Naive thymus-derived CD8-positive, alpha-beta T cell (primary cell): ENCODE measurements at places on chromosomes 1 and 21. TPM values are rescaled to one million over a fixed set of nuclear protein-coding genes. Genes with fewer than 3 reads are reported as not detected.
A peak's percentile ranks its signal among the peaks of the same experiment; 100 is the strongest.

The CD1E gene
- not detected for total RNA-seq

The HSPA6 gene
- 3.6 TPM for total RNA-seq

- DNase-seq = no peak
Observed at GRCh38 chr21:38284216-38284615, 27.4 kb downstream of the KCNJ15 start.

GRCh38 chr1:192566657-192567056 lies 8.9 kb upstream of the RGS1 start:
- no peak for DNase-seq

- no peak for DNase-seq
Observed at GRCh38 chr1:33930346-33931110, 66.6 kb downstream of the HMGB4 start.

- no peak for DNase-seq
Observed at GRCh38 chr1:184020855-184021254, 16.7 kb downstream of the COLGALT2 start.

GRCh38 chr1:28249866-28250295 lies 9.4 kb upstream of the SESN2 start:
- DNase-seq = no peak

The RIPK4 gene
- 1.0 TPM for total RNA-seq

The EXO1 gene
- not detected for total RNA-seq

DNA sequence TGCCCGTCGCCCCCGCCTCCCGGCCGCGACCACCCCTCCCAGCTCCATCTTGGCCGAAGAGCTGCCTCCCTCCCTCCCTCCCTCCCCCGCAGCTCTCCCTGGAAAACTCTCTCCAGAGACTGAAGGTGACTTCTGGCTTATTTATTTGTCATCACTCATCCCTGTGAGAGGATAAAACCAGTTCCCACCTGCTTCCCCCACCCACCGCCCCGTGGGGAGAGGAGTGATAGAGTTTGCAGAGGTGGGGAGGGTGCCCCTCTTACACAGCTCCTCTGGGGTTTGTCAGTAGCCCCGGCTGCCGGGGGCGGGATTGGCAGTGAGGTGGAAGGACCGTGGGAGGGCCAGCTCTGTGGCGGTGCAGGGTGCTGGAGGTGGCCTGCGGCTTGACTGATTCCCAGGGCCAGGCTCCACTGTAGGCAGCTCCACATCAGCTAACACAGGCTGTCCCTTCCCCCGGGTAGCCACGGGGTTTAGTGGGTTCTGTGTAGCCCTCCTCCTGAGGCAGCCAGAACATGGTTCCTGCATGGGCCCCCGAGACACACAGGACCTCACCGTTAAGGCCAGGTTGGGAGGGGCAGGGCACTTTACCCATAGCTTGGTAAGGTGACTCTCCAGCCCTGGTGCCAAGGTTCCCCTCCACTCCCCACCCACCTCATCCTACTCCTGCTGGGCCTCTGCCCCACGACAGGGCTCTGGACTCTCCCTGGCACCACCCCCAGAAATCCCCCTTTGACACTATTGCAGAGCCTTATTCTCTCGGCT lies 62.2 kb downstream of the ELK4 start:
- DNase-seq = no peak

DNA sequence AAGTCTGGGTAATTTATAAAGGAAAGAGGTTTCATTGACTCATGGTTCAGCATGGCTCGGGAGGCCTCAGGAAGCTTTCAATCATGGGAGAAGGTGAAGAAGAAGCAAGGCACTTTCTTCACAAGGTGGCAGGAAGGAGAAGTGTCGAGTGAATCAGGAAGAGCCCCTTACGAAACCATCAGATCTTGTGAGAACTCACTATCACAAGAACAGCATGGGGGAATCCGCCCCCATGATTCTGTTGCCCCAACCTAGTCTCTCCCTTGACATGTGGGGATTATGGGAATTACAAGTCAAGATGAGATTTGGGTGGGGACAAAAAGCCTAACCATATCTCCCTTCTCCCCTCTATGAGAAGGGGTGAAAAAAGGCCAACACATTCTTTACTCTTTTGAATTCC lies 11.2 kb upstream of the IVNS1ABP start:
- DNase-seq = no peak

The LCK gene
- 509 TPM for total RNA-seq

The CR1L gene
- total RNA-seq = not detected

The KLHDC9 gene
- total RNA-seq = 0.60 TPM

GRCh38 chr1:215526147-215526845 lies 40.8 kb upstream of the KCTD3 start:
- DNase-seq = peak; percentile 51

- no peak for DNase-seq
Observed at GRCh38 chr21:39056636-39057035, 126.6 kb downstream of the PSMG1 start.

The GCSAML gene
- 0.75 TPM for total RNA-seq

GRCh38 chr1:110615548-110616130 lies 9.5 kb upstream of the KCNA2 start:
- DNase-seq = peak; percentile 18

DNA sequence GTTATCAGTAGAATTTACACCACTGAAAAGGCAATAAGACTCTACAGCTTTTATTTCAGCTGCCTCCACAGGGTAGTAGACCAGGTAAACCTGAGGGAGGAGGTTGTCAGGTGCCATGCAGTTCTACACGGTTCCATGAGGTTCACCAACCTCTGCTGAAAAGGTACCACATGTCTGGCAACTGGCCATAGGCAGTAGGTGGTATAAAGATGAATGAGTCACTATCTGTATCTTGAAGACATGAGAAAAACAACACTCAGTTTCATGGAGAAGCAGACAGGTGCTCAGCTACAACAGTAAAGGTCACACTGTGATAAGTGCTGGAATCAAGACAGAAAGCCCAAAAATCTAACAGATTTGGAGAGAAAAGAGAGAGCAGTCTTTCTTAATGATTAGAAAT lies 145.4 kb downstream of the PTGER3 start:
- DNase-seq = no peak

The CTNNBIP1 gene
- 7.5 TPM for total RNA-seq

The INAVA gene
- not detected for total RNA-seq

GRCh38 chr1:10773376-10773775 lies 23.1 kb downstream of the CASZ1 start:
- DNase-seq = peak; percentile 26

GRCh38 chr1:157371826-157372225 lies 180.5 kb downstream of the FCRL5 start:
- DNase-seq = no peak

- no peak for DNase-seq
Observed at GRCh38 chr1:96521994-96522760, 199.4 kb upstream of the PTBP2 start.

GRCh38 chr1:1826356-1827088 lies 48.3 kb upstream of the NADK start:
- DNase-seq = no peak

GRCh38 chr1:65791801-65792668 lies 660 bp upstream of the PDE4B start:
- no peak for DNase-seq

- no peak for DNase-seq
Observed at GRCh38 chr1:248730507-248731335, 24.8 kb downstream of the LYPD8 start.

DNA sequence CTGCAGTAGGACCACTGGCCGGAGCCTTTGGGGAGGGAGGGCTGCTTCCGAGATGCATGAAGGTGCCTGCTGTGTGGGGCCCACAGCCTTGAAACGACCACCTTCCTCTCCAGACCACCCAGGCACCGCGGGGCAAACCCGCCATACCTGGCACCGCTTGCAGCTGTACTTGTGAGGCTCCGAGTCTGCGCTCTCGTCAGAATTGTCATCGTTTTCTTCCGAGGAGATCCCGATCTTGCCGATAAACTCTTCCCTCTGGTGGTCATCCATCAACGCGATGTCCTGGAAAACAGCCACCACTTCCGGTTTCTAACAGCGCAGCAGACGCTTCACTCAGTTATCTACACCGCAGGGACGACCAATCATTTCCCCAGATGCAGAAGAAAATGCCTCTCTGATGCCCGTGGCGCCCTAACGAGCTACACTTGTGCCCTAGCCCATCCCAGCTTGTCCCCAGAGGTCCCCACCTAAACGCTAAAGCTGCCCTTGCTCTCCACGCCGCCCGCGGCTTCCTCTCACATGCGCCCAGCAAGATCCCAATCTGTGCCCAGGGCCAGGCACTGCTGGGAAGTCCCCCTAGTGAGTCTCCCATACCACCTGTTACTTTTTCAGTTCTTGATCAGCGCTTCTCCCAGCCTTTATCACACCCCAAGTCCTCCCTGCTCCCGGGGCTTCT lies 55.0 kb upstream of the RIPK4 start:
- DNase-seq = no peak

GRCh38 chr1:92862605-92863004 lies 30.8 kb downstream of the RPL5 start:
- DNase-seq = no peak

DNA sequence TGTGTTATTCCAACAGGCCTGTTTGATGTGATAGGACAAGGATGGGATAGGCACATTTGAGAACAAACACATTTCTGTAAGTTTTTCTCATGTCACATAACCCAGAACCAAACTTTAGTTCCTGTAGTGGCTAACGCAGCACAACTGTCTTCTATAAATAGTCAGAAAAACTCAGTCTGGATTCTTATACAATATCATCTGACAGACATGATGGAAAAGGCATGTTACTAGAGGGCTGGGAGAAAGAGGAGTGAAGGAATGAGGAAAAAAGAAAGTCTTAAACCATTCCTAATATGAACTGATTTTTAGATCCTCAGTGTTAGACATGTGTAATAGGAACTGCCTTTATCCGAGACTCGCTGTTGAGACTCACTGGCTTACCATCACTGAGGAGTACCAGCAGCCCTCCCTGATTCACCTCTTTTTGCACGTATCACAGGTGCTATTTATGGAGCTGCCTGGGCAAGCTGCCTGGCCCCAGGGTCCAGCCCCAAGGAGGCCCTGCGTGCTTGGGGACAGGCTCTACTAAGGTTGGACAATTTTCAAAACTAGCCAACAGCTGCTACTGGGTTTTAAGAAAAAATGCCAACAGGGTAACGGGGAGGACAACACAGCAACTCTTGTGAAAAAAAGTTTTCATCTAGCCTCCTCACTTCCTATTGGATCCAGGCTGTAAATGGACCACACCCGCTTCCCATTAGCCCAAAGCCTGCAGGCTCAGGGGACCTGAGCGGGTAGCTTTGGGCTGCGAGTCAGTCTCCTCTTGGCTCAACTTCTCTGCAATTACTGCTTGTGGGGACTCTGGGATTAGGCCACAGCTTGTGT lies 30.7 kb upstream of the SERBP1 start:
- no peak for DNase-seq

DNA sequence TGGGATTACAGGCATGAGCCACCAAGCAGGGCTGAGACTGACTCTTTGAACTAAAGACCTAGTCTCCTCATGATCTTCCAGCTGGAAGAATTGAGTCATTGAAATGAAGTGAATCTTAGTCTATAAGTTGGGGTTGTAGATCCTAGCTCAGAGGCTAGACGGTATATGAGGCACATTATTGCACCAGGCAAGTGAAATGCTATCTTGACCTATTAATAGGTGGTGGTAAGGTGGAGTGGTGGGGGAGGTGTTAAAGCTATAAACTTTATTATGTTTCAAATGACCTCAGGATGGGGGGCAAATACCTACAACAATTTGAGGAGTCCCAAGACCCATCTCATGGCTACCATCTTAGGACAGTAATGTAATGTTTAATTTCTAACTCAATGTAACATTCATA lies 36.8 kb upstream of the SLC16A1 start:
- DNase-seq = no peak

The ARHGEF10L gene
- total RNA-seq = 0.27 TPM

The RBM11 gene
- total RNA-seq = 14.6 TPM

DNA sequence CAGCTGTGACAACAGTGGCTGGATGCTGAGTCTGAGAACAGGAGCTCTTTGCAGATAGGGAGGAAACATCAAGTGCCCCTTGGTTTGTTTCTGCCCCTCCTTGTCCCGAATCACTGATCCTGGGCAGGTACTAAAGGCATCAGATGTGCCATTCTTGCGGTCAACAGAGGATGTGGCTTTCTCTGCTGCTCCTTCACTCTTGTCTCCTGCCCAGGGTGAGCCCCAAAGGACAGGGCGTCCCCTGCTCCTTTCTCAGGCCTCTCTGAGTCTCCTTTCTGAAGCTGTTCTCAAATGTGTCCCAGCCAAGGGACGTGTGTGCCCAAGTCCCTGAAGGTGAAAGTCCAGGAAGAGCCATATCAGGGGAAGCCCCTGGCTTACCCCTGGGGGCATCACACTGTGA lies 31.7 kb downstream of the SLC37A1 start:
- DNase-seq = no peak

The SPATA6 gene
- 8.3 TPM for total RNA-seq

DNA sequence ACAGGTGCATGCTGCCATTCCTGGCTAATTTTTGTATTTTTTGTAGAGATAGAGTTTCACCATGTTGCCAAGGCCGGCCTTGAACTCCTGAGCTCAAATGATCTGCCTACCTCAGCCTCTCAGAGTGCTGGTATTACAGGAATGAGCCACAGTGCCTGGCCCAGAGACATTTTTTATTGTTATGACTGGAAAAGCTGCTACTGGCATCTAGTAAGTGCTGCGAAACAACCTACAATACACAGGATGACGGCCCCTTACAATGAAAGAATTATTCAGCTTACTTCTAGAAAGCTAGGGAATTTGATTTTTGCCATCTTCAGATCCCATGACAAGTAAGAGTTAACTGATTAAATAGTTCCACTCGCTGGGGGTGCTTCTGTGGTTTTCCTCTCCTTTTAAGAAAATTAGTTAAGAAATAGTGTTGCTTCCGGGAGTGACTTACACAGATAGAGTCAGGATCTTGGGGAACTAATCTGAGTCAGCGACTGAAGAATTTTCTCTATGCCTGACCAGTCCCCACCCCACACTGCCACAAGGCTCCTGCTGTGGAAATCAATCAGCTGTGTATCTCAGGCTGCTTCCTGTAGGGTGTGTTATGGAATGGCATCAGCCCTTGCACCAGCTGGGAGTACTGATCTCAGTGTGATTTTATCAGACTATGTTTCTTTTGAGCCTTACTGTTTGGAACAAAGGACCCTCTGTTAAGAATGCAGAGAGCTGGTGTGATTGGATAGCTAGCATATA lies 93.0 kb upstream of the BMP8A start:
- no peak for DNase-seq

The TTLL10 gene
- not detected for total RNA-seq

GRCh38 chr1:11078631-11079030 lies 18.8 kb upstream of the SRM start:
- DNase-seq = no peak

DNA sequence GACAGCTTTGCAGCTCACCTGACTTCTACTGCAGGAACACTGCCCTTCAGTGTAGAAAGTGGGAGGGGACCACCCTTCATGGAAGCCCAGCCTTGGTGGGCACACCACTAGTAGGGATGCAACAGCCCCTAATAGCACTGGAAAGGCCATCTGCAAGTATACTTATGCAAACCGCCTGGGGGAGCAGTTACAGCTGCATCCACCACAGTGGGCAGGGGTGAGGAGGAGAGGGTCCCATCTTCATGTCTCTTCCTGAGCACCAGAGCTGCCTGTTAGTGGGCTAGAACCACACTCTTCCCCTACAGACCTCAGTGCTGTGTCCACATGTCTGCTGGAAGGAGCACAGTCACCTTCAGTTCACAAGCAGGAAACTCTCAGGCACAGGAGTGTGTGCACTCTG lies 66.2 kb upstream of the LHX8 start:
- no peak for DNase-seq

- DNase-seq = peak; percentile 85
Observed at GRCh38 chr1:178726087-178726517, 1.1 kb downstream of the RALGPS2 start.

The PAQR7 gene
- 6.5 TPM for total RNA-seq

The SPRR4 gene
- not detected for total RNA-seq

The SLC50A1 gene
- total RNA-seq = 26.7 TPM

GRCh38 chr1:198328458-198329032 lies 171.7 kb downstream of the NEK7 start:
- no peak for DNase-seq
